ENCODE measurements at places on chromosomes 7 and 10.

DNA sequence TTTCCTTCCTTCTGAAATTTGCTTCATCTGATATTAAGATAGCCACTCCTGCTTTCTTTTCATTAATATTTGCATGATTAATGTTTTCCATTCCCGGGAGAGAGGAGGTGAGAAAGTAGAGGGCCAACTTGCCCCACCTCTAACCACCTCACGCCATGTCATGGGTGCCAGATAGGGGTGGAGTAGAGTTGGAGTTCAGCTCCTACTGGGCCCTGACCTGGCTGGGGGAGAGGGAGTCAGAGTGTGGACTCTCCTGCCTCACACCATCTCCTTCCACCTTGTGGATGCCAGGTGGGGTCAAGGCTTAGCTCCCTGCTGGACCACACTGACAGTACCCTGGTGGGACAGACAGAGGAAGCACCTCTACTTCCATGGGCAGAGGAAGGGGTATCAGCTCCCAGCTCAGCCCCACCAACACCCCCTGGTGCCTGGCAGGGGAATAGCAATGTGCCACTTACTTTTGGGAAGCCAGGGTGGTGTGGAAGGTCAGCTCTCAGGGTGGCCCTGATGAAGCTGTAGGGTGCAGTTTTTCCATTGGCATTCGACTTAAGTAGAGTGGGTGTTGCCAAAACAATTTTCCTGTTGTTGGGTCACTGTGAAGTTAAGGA lies 28.0 kb downstream of the CHST12 start:
- DNase-seq: peak; percentile 43

DNA sequence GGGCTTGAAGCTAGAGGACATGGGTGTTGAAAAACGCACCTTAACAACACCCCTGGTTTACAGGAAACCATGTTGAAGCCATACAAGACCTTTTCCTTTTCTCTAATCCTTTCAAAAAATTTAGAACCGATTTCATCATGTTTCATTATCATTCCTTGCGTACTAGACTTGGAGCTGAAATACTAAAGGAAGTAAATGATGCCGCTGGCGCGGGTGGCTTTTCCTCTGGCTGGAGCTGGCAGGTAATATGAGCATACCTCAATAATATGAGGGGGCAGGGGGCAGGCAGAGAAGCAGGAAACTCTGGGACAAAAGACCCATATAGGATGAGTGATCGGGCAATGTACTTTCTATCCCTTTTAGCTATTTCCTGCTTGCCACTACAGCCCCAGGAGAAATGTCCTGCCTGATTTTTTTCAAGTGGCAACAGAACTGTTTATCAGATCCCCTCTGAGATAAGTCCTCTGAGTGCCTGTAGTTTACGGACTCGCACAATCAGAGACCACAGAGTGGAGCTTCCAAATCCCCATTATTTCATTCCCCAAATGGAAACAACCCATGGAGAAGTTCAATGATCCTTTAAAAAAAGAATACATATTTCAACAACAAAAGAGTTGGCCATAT lies 450.1 kb downstream of the KCNMA1 start:
- no peak for DNase-seq

DNA sequence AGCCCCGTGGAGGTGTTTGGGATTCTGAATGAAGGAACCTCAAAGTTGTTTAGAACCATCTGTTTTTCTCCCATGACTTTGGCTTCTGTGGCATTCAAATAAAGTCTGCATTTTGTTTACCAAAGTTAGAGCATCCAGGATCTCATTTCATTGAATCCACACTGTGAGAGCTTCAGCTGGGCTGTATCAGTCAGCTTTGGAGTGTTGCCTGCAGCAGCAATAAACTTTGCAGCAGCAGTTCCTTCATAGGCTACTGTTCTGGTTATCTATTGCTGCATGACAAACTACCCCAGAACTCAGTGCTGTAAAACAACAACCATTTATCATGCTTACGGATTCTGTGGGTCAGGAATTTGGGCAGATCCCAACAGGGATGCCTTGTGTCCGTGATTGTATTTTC lies 1575.2 kb upstream of the LRRTM3 start:
- DNase-seq: no peak

- DNase-seq: no peak
Measured at GRCh38 chr10:128063736-128064107, 62.5 kb downstream of the MKI67 start.

GRCh38 chr7:36684954-36685353 lies 39.3 kb downstream of the AOAH start:
- no peak for DNase-seq

GRCh38 chr7:131829947-131830558 lies 273.6 kb upstream of the PODXL start:
- DNase-seq: no peak

- peak; percentile 97 for DNase-seq
Measured at GRCh38 chr10:16436758-16437539, at the start of gene PTER. PTER (plus strand) TSS chr10:16437010; CDS start chr10:16484385, 47,375 bp downstream.

GRCh38 chr10:94591461-94592205 lies 46.0 kb downstream of the HELLS start:
- no peak for DNase-seq

DNA sequence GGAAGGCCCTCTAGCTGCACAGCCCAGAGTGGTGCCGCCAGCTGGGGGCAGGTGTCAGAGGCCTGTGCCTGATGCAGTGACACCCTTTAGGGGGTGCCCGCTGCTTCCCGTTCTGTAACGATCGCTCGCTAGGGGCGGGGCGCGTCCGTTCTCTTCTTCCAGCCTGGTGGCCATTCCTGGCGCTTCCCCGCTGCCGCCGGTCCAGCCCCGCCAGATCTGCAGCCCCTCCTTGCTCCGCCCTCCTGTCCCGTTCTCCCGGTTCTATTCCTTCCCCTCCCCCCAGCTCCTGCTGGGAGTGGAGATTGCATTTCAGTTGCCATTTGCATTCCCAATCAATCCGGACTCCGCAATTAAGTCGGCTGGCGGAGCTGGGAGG lies 39.2 kb downstream of the AGAP3 start:
- no peak for DNase-seq

DNA sequence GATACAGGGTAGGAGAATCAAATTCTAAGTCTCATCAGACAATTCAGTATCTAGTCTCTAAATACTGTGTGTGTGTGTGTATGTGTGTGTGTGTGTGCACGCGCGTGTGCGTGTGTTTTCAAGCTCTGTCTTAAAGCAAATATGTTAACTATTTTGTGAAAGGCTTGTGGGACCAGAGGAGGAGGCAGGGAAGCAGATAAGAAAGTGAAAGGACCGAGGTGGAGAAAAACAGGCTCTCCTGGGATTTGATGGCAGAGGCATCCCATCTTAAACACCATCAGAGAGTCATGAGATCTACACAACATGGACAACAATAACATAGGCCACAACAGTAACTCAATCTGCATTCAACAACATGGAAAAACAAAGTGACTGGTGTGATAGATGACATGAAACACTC lies 67.1 kb downstream of the PIP4K2A start:
- no peak for DNase-seq

- no peak for DNase-seq
Measured at GRCh38 chr7:130913639-130914553, 179.9 kb upstream of the KLF14 start.

GRCh38 chr10:75744261-75744660 lies 312.8 kb downstream of the LRMDA start:
- no peak for DNase-seq

DNA sequence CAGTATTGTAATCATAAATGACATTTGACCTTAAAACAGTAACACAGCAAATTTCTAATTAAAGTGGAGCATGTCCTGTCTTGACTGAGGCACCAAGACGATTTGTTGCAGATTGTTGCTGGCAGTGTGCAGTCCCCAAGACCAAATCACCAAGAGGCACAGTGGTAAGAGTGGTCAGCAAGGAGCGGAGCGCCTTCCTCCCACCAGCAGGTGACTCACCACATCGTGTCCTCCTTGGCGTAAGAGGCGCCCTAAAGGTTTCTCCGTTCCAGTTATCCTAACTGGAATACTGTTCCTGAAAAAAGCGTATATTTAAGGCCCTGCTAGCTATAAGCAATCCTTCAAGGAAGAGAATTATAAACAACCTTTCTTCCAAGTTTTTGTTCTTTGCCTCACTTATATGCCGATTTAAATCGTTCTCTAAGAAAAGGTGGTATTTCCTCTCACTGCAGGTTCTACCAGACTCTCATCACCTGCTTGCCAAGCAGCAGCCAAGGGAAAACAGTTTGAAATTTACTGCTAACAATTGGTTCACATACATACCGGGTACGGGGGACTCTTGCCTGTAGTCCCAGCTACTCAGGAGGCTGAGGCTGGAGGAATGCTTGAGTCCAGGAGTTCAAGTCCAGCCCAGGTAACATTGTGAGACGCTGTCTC lies 10.7 kb upstream of the REPIN1 start:
- DNase-seq: no peak

- no peak for DNase-seq
Measured at GRCh38 chr10:10211409-10211808, 806.3 kb upstream of the CELF2 start.

GRCh38 chr10:72831696-72832409 lies 61.7 kb upstream of the OIT3 start:
- no peak for DNase-seq

GRCh38 chr7:96826089-96826488 lies 116.4 kb upstream of the SEM1 start:
- no peak for DNase-seq

GRCh38 chr10:102229810-102230263 lies 3.7 kb downstream of the ELOVL3 start:
- peak; percentile 87 for DNase-seq

GRCh38 chr7:1646957-1647891 lies 22.9 kb upstream of the ELFN1 start:
- no peak for DNase-seq

DNA sequence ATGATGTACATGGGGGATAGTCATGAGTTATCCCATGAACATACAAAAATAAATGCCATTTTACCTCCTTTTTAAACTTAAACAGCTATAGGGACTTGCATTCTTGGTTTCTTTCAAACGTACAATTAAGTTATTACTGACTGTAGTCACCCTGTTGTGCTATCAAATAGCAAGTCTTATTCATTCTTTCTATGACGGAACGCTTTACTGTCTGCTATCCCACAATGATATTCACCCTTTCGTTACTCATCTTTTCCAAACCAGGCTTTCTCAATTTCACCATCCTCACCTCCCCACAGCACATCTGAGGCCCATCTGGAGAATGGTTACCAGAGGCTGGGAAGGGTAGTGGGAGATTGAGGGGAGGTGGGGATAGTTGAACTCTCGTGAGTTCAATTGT lies 218.8 kb downstream of the PHF14 start:
- no peak for DNase-seq

- no peak for DNase-seq
Measured at GRCh38 chr7:27249724-27250556, 7.3 kb downstream of the EVX1 start.

GRCh38 chr7:17472939-17473338 lies 174.5 kb downstream of the AHR start:
- DNase-seq: no peak

DNA sequence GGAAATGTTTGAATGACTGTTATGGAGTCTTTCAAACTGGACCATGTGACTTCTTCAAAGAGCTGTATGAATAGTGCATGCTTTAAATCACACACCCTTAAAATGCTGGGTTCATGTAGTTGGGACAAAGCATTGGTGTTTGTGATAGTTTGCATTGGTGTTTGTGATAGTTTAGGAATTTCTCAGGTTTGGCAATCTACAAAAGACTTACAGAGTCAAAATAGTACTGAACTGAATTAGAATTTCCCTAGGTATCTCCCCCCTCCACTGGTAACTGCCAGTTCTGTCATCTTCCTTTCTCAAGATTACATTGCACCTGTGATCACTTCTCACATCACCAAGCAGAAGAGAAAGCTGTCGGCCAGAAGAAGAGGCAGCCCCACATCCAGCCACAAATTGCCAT lies 261.1 kb downstream of the GATA3 start:
- no peak for DNase-seq

DNA sequence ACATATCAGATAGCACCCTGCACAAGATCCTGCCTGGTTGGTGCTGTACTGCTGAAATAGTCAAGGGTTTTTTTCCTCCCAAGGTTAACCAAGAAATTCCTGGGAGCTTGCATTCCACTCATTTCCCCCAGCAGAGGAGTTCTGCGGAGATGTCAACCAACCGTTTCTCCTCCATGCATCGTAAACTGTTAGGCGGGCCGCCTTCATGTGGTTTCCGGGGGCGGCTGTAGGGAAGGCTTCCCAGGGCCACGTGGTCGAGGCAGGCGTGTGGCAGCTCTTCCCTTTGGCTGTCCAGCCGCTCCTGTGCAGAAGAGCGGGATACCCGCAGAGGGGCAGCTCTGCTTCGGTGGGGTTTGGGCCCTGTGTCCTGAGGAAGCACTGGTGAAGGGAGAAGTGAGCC lies 113.7 kb downstream of the RGS10 start:
- no peak for DNase-seq
